Left cardiac atrium (tissue), 4 donors: ENCODE measurements at places on chromosomes 12 and 14.

- DNase-seq: no peak
Measured at GRCh38 chr12:13144266-13144828, 40.9 kb upstream of the GSG1 start.

DNA sequence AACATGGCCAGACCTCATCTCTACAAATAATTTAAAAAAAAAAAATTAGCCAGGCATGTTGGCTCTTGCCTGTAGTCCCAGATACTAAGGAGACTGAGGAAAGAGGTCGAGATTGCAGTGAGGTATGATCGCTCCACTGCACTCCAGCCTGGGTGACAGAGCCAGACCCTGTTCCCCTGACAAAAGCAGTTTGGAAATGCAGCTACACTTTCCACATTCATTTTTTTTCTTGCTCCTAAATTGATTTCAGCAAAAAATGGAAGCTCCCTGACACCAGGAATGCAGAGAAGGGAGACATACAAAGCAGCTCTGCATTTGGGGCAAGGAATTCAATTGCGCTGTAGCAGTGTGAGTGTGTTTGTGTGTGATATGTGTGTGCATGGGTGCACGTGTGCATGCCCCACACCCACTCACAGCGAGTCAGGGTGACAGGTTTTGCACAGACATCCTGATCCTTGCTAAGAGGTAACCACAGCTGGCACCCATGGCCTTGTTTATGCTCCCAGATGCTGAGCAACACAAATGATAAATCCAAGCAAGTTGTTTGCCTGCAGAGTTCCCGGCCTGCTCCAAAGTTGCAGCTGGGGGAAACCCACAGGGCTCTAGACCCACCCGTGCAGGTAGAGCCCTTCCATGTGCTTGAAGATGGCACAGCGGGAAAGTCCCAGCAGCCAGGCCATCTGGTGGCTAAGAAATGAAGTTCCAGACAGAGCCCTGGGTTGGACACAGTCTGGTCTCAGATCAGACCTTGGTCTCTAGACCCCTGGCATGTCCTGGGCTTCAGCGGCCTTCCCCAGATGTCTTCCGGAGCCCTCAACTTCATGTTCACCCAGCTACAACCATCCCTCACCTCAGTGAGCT, 25.9 kb upstream of the BDKRB2 start:
- DNase-seq: no peak

- DNase-seq: no peak
Measured at GRCh38 chr14:66610154-66610563, 102.2 kb downstream of the GPHN start.

GRCh38 chr12:23290627-23291330, 658.7 kb downstream of the SOX5 start:
- no peak for DNase-seq

GRCh38 chr14:22991852-22992251, 9.5 kb upstream of the AJUBA start:
- no peak for DNase-seq

- no peak for DNase-seq
Measured at GRCh38 chr12:124428792-124429281, 133.9 kb downstream of the RFLNA start.

GRCh38 chr14:35543006-35543405, 9.0 kb downstream of the INSM2 start:
- no peak for DNase-seq

GRCh38 chr12:22459838-22460490, 84.4 kb downstream of the C2CD5 start:
- DNase-seq: no peak

DNA sequence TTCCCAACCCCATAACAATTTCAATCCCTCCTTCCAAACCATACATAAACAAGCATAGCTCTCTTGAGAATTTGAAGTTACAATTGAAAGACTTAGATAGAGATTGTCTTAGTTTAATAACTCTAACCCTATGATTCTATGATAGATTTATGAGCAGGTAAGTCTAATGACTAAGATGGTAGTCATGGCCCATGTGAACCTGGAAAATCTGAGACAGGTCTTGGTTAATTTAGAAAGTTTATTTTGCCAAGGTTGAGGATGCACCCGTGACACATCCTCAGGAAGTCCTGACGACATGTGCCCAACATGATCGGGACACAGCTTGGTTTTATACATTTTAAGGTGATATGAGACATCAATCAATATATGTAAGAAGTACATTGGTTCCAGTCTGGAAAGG, 248.8 kb downstream of the KCNH5 start:
- no peak for DNase-seq

GRCh38 chr14:42921901-42922300, 1315.2 kb downstream of the LRFN5 start:
- DNase-seq: no peak

GRCh38 chr14:56300495-56300894, 182.3 kb downstream of the PELI2 start:
- no peak for DNase-seq

DNA sequence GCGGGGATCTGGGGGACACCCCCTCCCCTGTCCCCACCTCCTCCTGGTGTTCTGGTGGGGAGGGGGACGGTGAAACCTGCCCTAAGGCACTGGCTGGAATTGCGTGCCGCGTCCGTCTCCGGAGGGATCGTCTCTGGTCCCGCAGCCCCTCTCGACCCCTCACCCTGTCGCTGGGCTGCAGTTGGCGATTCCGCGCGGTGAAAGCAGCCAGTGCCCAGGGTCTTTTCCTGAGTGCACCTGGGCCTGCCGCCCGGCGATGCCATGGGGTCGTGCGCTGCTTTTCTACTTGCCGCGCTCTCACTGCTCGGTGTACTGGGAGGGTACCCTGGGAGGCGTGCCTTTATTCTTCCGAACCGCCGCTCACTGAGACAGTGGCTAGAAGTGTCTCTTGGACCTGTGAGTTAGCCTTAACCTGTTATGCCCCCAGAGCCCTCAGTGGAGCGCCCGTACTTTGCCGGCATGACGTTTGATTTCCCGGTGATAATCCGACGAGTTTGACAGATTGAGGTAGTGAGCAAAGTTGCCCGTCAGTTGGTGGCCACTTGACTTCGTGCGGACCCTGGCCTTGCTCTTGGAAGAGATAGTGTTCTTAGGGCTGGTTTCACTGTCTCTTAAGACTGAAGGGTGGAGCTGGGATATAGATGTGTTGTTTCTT, 788 bp downstream of the SFSWAP start:
- no peak for DNase-seq

DNA sequence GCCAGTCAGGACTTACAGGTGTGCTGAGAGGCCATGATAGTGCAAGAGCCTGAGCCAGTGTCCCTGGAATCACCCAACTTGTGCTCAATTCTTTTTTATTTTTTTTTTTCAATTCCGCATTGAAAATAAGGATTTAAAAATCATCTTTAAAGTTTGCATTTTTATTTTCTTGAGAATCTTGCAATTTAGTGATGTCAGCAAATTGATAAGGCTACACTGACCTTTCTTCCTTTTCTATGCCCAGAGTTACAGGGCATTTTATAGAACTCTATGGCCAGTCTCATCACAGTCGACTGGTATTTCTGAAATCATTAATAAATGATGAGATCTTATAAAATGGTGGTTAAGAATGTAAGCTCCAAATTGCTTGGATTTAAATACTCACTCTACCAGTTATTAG, 63.3 kb upstream of the PRKD1 start:
- DNase-seq: no peak

DNA sequence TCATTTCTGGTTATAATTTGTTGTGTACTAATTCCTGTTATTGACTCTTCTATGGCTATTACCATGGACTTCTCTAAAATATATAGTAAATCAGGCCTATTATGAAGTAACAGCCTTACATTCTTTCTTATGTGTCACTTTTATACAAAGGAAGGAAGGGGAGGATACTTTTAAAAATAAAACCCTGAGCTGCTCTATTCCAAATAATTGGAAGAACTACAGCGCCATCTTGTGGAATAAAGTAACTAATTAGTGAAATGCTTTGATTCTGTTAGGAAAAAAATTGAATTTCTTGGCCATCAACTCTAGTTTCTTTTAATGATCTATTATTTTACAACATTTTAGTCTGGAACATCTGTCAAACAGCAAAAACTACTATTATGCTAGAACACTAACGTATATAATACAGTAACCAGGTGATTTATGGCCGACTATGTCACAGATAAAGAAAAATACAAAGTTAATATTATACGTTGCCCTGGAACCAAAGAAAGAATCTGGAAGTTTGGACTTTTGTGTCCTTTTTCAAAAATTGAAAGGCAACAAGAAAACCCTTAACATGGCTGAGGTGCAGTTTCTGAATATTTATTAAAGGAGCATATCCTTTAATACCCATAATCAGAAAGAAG, 55.0 kb upstream of the NELL2 start:
- DNase-seq: no peak

DNA sequence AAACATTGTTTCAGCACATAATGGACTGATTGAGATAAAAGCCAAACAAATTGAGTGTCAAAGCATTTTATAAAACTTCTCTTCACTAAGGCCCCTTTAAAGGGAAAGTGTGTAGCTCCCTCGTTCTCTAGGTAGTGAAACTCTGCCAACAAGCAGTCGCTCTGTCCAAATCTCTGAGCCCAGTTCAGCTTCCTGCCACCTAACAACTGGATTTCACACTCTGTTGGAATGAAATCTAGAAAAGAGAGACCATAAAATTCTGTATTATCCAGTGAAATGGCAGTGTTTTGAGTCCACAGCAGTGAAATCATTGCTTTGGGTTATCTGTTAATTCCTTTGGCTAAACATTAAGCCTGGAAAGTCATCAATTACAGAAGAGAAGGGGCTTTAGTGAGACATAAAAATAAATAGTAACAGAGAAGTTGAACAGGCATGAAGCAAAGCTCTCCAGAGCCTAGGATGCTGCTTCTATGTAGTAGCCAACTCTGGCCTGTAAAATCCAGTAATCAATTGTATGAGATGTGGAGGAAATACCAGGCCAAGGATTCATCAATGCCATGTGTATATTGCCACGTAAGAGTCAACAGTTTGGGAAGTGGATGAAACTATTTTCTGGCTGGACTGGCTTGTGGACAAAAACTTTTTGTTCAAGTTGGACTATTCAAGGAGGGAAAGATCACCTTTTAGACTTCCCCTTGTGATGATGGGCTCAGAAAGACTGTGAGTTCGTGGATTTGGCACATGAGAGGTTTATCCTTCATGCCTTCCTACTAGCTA, 122.5 kb downstream of the WIF1 start:
- DNase-seq: no peak

DNA sequence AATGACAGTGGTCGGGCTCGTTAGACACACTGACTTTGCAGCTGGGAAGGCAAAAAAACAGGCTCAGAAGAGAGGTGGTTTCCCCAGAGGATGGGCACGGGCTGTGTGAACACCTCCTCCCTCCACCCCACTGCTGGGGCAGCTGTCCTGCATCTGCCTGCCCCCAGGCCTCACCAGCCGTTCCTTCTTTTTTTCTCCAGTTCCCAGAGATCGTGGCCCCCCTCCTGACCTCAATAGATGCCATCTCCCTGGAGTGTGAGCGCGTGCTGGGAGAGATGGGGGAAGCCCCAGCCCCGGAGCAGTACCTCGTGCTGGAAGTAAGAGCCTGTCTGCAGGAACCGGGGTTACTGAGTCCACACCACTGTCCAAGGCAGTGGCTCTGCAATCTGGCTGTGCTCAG, 17.4 kb downstream of the MVK start:
- no peak for DNase-seq

DNA sequence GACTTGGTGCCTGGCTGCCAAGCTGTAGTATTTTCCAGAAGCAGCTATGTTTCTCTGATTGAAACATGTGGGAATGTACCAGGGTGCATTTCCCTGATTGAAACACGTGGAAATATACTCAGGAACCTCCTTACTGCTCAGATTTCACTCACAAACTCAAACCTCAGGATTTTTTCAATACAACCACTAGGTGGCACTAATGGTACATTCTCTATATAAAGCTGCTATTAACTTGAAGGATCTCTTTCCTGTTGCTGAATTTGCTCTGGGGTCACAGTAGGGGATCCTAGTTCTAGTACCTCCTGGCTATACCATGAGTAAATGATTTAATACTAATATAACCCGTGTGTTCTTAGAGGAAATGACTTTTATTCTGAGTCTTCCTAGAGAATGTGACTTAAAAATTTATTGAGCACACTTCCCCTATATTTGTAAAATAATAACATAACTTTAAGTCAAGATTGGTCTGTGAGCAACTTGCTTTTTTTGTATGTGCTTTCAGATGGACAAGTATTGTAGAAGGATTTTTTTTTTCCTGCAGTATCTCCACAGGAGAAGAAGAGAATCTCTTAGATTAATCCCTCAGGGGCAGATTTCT, 173.8 kb upstream of the MIS18BP1 start:
- DNase-seq: no peak

DNA sequence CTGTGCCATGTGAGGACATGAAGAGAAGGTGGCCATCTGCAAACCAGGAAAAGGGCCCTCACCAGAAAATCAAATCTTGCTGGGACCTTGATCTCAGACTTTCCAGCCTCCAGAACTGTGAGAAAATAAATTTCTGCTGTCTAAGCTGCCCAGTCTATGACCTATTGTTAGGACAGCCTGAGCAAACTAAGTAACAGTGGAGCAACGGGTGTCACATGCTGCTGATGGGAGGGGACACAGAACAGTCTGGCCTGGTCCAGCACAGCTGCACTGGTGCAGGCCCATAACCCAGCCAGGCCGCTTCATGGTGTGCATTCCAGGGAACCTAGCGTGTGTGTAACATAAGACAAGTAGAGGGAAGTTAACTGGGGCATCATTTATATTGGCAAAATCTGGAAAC, 42.1 kb downstream of the GRIP1 start:
- DNase-seq: no peak

DNA sequence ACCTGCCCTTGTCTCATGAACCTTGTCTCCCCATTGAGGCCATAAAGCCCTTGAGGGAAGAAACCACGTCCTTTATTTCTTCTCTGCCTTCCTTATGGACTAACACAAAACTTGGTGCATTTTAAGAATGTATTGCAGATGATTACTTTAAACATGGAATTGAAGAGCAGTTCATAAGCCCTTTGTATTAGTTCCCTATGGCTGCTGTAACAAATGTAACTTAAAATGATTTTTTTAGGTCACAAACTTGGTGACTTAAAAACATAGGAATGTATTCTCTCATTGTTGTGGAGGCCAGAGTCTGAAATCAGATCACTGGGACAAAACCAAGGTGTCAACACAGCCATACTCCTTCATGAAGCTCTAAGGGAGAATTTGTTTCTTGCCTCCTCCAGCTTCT, 185.5 kb downstream of the PHLDA1 start:
- no peak for DNase-seq

- DNase-seq: no peak
Measured at GRCh38 chr12:100460702-100461101, 13.0 kb upstream of the NR1H4 start.

DNA sequence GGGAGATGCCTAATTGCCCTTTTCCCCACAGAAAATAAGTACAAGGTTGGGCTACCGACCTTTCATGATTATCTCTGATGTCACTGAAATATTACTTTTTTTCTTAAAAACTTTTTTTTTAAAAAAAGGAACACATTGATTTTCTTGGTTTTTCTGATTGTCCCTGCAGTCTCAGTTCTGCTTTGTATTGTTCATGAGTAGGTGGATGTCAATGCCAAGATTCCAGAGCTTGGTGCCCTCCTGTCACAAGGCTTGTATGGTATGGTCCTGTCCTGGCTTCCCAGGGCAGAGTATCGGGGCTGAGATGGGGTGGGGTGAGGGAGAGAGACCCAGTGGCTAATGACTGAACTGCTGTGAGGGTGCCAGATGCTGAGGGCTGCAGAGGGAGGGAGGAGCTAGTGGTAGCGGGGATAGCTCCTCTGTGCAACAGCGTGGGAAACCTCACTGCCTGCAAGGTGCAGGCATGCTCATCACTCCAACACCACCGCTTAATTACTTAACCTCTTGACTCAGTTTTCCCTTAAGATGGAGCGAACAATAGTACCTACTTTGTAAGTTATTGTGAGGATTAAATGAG, 4.4 kb upstream of the CTDSP2 start:
- no peak for DNase-seq
